Adrenal gland (tissue), 19 donors: ENCODE measurements at places on chromosomes 2 and 18.
A peak's percentile ranks its signal among the peaks of the same experiment; 100 is the strongest.

DNA sequence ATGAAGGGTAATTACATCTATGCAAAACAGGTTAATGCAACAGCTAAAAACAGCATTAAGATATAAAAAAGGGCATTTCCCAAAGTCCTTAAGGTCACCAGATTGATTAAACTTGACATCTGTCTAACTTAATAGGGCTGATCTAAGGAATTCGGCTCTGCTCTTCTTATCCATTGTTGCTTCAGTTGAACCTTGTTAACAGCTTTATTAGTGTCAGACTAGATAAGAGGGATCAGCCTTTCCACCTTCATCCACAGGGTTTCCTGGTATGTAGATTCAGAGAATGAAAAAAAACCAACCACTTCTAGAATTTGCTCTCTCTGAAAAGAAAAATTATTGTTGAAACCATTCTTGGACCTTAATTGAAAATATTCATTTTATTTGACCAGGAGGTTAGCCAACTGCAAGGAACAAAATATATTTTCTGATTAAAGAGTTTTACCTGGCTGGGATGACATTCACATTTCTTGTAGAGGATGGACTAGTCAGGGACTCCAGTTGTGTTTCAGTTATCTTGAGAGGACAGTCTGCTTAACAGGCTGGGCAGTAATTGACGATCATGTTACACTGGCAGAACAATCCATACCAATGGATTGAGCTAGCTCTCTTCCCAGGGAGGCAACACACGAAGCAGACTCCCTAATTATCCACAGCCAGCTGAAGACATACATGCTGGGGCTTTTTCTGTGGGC lies 357.4 kb upstream of the ACVR2A start:
- DNase-seq: no peak
- H3K36me3 ChIP-seq: no peaks in the 10 kb centered on the region
- H3K27ac ChIP-seq: no peak overlapping the region
- no peaks in the 10 kb centered on the region for H3K4me1 ChIP-seq
- no peak overlapping the region for H3K4me3 ChIP-seq
- H3K27me3 ChIP-seq: no peaks in the 10 kb centered on the region

DNA sequence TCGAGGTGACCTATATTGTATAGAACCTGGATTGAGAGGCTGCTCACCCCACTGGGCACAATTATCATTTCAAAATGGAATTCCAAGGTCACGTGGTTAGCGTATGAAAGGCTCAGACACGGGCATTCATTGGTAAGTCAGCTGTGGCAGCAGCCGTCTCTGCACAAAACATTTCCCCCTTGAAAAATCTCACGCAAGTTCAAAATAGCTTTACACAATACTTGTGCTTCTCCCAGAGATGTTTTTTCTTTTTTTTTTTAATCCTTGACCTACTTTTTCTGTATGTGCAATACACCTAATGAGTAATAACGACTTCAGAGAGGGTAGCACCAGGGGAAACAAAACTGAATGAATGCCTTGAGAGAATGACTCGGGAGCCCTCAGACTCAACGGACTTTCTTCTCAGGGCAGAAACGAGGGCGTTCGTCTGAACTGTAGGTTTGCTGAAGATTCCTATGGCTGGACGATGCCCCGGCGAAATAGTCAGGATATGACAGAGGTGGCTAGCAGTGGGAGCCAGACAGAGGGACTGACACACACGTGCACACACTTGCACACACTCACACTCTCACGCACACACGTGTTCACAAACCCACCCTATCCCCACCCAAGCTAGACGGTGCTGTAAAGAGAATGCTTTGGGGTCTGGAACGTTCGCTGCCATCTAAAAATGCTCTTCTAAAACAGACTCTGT lies 77.8 kb downstream of the PDCL3 start:
- H3K36me3 ChIP-seq: no peaks in the 10 kb centered on the region
- H3K4me3 ChIP-seq: no peak overlapping the region
- DNase-seq: no peak
- H3K27me3 ChIP-seq: no peaks in the 10 kb centered on the region
- peaks cover 10% of the 10 kb centered on the region for H3K4me1 ChIP-seq
- H3K27ac ChIP-seq: no peak overlapping the region

GRCh38 chr2:200306196-200306930 lies at the start of gene SPATS2L:
TSS of gene SPATS2L (plus strand) at chr2:200306693. CDS start at chr2:200389245, 82,552 bp downstream.
- no peaks in the 10 kb centered on the region for H3K27me3 ChIP-seq
- H3K36me3 ChIP-seq: no peaks in the 10 kb centered on the region
- peak; percentile 81 for DNase-seq
- peaks cover 12% of the 10 kb centered on the region for H3K4me1 ChIP-seq
- H3K4me3 ChIP-seq: peak within 1 kb of the TSS; percentile 33

DNA sequence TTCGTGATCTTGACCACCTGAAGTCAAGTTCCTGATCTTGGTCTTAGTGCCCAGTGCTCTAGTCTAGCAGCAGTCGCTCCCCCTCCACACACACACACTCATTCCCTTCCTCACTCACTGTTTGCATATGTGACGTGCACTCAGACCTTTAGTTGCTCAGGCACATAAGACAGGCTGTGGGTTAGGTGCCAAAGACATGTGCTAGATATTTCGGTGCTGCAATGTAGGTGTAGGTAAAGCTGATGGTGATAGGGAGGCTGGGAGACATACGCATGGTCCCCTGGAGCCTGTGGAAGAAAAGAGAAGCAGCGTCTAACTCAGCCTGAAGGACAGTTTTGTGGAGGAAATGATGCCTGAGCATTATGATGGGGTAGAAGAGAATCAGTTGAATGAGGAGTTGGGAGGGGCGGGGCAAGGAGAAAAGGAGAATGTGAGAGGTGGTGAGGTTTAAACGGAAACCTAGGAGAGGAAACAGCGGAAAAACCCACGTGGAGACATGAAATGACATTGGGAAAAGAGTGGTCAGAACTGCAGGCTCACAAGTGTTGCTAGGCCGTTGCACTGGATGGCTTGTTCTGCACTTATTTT lies 3.8 kb downstream of the TTC39C start:
- H3K27me3 ChIP-seq: no peaks in the 10 kb centered on the region
- H3K36me3 ChIP-seq: no peaks in the 10 kb centered on the region
- no peak for DNase-seq
- H3K4me1 ChIP-seq: peaks cover 30% of the 10 kb centered on the region
- no peak overlapping the region for H3K4me3 ChIP-seq
- H3K27ac ChIP-seq: no peak overlapping the region

GRCh38 chr2:111626037-111626864 lies 257.7 kb downstream of the ANAPC1 start:
- H3K4me1 ChIP-seq: no peaks in the 10 kb centered on the region
- no peak overlapping the region for H3K27ac ChIP-seq
- no peak overlapping the region for H3K4me3 ChIP-seq
